ENCODE measurements at places on chromosomes 11 and 22. TPM values are rescaled to one million over a fixed set of nuclear protein-coding genes. Genes with fewer than 3 reads are reported as not detected.

- DNase-seq, result no peak
Measured at GRCh38 chr11:80816454-80816847, 1375.6 kb upstream of the TENM4 start.

GRCh38 chr22:48378673-48379072, 1449.0 kb downstream of the BRD1 start:
- no peak for DNase-seq

Gene TEX54
- 1.2 TPM for total RNA-seq

DNA sequence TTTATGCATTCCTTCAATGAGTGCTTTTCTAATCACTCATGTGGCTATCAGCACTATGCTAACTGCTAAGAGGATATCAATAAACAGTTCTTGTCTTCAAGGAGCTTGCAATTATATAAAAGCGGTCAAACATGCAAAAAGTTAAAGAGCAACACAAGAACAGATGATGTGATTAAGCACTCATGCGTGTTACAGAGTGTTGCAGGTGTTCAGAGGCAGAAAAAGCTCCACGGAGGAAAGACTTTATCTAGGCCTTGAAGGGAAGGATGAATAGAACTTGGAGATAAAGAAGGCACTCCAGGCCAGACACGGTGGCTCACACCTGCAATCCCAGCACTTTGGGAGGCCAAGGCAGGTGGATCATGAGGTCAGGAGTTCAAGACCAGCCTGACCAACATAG, 13.6 kb downstream of the CD3E start:
- no peak for DNase-seq

GRCh38 chr11:130616573-130616972, 168.1 kb downstream of the ADAMTS15 start:
- DNase-seq, result no peak

DNA sequence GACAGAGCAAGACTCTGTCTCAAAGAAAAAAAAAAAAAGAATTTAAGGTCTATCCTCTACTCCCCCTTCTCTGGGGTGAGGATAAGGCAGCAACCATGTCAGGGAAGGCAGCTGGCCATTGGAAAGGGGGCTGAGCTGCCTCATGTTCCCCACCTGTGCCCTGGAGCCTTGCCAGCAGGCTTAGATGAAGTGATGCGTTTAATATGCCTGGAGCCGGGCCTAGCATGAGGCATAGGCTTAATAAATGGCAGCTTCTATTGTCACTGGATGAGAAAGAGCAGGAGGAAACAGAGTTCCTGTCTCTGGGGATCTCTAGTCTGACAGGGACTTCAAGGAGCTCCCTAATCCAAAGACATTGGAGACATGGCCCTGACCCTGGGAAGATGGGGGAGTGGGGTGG, 3.2 kb upstream of the KCNE3 start:
- DNase-seq, result no peak

DNA sequence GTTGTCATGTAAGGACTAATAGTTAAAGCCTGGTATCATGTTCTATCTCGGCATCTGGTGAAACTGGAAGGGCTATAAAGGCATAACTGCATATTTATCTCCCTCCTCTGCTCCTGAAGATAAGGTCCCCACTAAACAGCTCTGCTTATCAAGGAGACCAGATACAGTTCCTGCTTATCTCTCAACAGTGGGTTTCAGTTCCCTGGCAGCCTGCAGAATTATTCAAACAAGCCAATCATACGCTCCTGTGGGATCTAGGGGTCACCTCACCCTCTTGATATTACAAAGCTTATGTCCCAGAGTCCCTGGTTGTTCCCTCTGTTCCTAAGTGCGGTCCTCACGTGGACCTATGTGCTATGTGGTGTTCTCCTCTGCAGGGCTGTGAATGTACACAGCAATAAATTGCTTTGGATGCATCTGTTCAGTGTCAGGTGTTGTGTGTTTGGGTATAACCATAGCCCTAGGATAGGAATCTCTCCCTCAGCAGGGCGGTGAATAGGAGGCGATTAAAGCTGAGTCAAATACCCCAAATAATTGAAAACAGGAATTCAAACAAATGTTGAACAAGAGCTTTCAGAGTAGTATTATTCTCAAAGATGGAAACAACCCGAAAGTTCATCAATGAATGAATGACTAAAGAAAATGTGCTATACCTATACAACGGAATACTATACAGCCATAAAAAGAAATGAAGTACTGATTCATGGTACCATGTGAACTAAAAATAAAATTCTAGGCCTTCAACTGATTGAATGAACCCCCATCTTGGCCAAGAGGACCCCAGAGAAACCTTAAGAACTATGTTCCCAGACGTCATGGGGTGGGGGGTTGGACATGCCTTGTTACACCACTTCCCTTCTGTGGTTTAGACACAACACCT, 3.1 kb upstream of the OOSP4A start:
- DNase-seq, result no peak

- DNase-seq, result no peak
Measured at GRCh38 chr11:72688929-72689328, 14.7 kb upstream of the PDE2A start.

GRCh38 chr11:110100476-110101240, 7.5 kb downstream of the ZC3H12C start:
- DNase-seq, result no peak

Gene SDHAF2
- 45.2 TPM for total RNA-seq

- DNase-seq, result no peak
Measured at GRCh38 chr11:123587044-123587443, 67.4 kb downstream of the SCN3B start.

Gene P2RX3
- 0.15 TPM for total RNA-seq

Gene APOL5
- total RNA-seq, result not detected

Gene SCN4B
- total RNA-seq, result 1.6 TPM

DNA sequence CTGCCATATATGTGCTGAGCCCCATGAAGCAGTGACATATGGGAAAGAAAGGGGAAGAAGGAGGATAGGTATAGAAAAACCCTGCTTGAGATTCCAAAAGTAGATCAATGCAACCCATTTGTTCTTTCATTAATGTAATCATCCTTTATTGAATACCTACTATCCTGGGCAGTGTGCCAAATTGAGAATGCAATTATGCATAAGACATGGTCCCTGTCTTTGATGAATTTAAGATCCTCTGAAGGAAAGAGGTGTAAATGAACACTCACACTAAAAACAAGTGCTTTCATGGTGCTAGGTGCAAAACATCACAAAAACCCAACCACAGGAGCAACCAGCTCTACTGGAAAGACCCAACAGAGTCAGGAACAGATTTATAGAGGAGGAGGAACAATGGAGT, 29.7 kb downstream of the FLI1 start:
- no peak for DNase-seq

Gene CRACR2B
- total RNA-seq, result 29.0 TPM

Gene INSC
- total RNA-seq, result not detected

DNA sequence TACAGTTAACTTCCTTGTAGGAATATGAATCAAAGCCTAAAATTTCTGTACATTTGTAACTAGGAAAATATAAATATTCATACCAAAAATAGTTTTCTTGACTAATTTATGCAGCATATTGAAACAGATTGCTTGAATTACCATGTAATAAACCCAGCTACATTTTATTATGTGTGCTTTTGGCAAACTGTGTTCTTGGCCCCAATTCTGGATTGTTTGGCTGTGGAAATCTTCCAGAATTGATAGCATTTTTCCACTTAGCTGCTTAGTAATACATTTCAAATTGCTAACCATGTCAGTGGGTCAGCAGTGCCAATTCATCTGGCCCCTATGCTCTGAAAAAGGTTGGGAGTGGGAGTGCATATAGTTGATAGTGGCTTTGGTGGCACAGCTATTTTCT, 32.3 kb downstream of the PDHX start:
- DNase-seq, result no peak

DNA sequence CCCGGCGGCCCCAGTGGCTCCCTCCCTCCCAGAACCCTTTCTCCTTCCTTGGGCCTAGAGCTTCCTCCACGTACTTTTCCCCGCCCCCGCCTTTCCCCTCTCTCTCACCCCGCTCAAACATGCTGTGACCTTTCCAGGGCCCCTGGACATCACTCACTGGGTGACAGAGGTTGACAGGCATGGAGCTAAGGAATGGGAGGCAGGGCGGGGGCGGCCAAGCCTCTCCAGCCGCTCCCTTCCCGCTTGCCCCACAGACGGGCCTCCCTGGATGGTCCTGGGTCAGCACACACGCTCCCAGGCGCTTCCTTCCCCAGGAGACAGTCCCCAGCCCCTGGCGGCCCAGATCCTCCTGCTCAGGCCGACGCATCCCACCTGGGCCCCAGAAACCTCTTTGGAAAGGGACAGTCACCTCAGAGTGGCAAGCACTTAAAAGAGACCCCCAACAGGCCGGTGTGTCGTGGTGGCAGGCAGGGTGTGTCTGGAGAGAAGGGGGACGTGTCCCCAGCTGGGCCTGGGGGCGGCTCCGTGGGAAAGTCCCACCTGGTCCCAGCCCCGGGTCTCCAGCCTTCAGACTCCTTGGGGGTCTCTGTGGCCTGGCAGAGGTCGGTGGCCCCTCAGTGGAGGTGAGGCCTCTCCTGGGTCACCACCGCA, 8.8 kb downstream of the H19 start:
- DNase-seq, result no peak

GRCh38 chr11:73228268-73229134, 10.4 kb downstream of the P2RY2 start:
- peak; percentile 25 for DNase-seq

- DNase-seq, result no peak
Measured at GRCh38 chr22:27088026-27088425, 430.6 kb downstream of the MIAT start.

Gene GAS2L1
- total RNA-seq, result 8.0 TPM

- DNase-seq, result no peak
Measured at GRCh38 chr11:112610494-112610893, 349.8 kb upstream of the PLET1 start.

- DNase-seq, result no peak
Measured at GRCh38 chr11:86292912-86293616, 9.0 kb upstream of the HIKESHI start.

Gene PRG3
- total RNA-seq, result not detected

All from H9 (cell line).